Small intestine (tissue), 16 donors: ENCODE measurements at places on chromosomes 3 and 15.

DNA sequence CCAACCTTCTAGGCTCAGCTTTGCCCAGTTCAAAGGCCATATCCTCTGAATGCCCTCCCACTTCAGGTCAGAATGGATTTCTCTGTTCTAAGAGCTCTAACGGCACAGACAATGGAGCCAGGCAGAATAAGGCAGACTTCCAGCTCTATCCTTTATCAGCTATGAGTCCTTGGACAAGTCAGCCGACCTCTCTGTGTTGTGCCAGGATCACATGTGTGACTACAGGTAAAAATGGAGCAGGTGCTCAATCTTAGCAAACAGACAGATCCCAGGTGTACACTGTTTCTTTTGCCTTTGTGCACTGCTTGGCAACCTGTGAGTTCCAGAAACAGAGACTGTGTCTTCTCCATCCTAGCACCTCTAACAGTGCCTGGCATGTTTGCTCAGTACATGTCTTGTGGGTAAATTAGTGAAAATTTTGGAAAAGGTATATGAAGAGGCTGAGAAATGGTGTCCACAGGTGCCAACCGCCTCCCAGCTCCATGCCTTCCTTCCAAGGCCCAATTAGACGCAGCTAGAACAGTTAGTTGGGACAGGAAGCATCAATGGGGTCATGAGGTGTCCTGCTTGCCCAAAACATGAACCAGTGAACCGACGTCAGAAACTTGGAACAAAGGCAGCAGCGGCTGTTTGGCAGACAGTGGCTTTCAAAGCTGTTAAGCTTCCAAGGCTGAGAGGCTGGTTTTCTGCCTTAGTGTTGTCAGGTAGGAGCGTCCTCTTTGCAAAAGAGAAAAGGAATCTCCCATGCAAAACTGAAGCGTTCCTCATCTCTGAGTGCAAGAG lies 28.7 kb downstream of the TLE3 start:
- peak; percentile 79 for DNase-seq
- peaks cover 24% of the 10 kb centered on the region for H3K4me1 ChIP-seq
- H3K27me3 ChIP-seq: no peaks in the 10 kb centered on the region
- H3K4me3 ChIP-seq: no peak overlapping the region

- DNase-seq: peak; percentile 64
- H3K27ac ChIP-seq: no peak overlapping the region
- H3K4me3 ChIP-seq: no peak overlapping the region
- H3K27me3 ChIP-seq: no peaks in the 10 kb centered on the region
- H3K4me1 ChIP-seq: peaks cover 7% of the 10 kb centered on the region
- no peaks in the 10 kb centered on the region for H3K36me3 ChIP-seq
Observed at GRCh38 chr3:46416125-46416810, 9.2 kb downstream of the CCRL2 start.

DNA sequence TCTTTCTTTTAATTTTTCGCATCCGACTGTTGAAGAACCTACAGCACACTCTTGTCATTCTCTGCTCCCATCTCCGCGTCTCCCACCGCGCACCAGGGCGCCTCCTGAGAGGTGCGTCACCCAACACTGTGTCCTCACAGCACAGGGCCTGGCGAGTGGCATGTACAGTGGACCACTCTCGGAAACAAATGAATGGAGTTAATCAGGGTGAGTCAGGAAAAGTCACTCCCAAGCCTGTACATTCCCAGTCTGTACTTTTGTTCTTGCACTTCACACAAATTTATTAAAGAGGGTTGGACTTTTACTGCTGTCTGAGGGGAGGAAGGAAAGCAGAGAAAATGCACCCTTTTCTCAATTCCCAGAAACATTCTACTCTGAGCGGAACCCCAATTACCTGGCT lies 625 bp downstream of the COL6A6 start:
- H3K27me3 ChIP-seq: peaks cover 30% of the 10 kb centered on the region
- no peaks in the 10 kb centered on the region for H3K36me3 ChIP-seq
- no peak overlapping the region for H3K27ac ChIP-seq
- no peaks in the 10 kb centered on the region for H3K4me1 ChIP-seq

GRCh38 chr15:86001200-86001599 lies 78.5 kb upstream of the AGBL1 start:
- no peaks in the 10 kb centered on the region for H3K4me1 ChIP-seq
- H3K27ac ChIP-seq: no peak overlapping the region
- no peaks in the 10 kb centered on the region for H3K36me3 ChIP-seq
- H3K27me3 ChIP-seq: no peaks in the 10 kb centered on the region
- no peak overlapping the region for H3K4me3 ChIP-seq

GRCh38 chr3:42183991-42184632 lies 81.9 kb downstream of the CCK start:
- H3K4me1 ChIP-seq: peaks cover 3% of the 10 kb centered on the region
- H3K27ac ChIP-seq: no peak overlapping the region
- H3K27me3 ChIP-seq: no peaks in the 10 kb centered on the region
- peaks cover 3% of the 10 kb centered on the region for H3K36me3 ChIP-seq

DNA sequence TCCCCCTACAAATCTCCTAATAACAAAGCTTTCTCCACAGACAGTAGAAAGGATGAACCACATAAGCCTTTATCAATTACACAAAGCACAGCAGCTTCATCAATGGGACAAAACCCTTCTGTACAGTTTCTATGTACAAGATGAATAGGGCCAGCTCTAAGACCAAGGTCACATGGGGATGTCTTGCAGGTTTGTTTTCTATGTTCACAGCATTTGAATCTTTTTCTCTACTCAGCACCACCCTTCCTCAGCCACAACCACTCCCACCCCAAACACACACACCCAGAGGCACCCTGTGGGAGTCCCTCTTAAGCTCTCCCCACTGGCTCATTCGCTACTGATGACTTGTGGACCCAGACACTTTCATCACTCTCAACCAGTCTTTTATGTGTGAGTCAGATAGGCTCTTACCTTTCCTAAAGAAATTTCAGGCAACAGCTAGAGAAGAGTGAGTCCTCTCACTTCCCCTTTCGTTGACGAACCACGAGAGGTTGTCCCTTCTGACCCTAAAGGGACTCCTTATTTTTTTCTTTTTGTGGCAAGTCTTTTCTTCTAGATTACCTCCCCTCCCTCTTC lies 57.9 kb downstream of the ARHGAP31 start:
- no peaks in the 10 kb centered on the region for H3K27me3 ChIP-seq
- no peaks in the 10 kb centered on the region for H3K4me1 ChIP-seq
- no peak overlapping the region for H3K4me3 ChIP-seq
- H3K36me3 ChIP-seq: no peaks in the 10 kb centered on the region
- DNase-seq: no peak

GRCh38 chr15:74906067-74906449 lies 593 bp downstream of the FAM219B start:
- H3K4me3 ChIP-seq: peak overlapping the region; percentile 92
- no peaks in the 10 kb centered on the region for H3K27me3 ChIP-seq
- peaks cover 39% of the 10 kb centered on the region for H3K36me3 ChIP-seq
- DNase-seq: peak; percentile 44
- no peaks in the 10 kb centered on the region for H3K4me1 ChIP-seq
- peak overlapping the region; percentile 90 for H3K27ac ChIP-seq

DNA sequence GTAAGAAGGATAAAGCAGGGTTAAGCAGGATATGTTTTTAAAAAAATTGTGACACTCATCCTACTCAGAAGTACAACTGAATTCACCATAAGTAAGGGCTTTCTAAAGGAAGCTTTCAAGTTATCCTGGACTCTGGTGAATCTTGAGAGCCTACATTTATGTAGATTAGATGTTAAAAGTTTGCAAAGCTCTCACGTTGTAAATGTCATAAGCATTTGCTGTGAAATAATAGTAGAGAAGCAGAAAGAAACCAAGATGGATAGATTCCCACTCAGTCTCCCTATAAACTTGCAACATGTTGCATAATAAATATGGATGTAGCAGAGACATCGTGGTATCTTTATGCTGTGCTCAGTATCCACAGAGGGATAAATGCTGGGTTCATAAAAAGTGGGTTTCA lies 77.0 kb downstream of the LRRC3B start:
- no peak for DNase-seq
- H3K27me3 ChIP-seq: no peaks in the 10 kb centered on the region
- no peak overlapping the region for H3K27ac ChIP-seq
- H3K4me3 ChIP-seq: no peak overlapping the region
- no peaks in the 10 kb centered on the region for H3K36me3 ChIP-seq

DNA sequence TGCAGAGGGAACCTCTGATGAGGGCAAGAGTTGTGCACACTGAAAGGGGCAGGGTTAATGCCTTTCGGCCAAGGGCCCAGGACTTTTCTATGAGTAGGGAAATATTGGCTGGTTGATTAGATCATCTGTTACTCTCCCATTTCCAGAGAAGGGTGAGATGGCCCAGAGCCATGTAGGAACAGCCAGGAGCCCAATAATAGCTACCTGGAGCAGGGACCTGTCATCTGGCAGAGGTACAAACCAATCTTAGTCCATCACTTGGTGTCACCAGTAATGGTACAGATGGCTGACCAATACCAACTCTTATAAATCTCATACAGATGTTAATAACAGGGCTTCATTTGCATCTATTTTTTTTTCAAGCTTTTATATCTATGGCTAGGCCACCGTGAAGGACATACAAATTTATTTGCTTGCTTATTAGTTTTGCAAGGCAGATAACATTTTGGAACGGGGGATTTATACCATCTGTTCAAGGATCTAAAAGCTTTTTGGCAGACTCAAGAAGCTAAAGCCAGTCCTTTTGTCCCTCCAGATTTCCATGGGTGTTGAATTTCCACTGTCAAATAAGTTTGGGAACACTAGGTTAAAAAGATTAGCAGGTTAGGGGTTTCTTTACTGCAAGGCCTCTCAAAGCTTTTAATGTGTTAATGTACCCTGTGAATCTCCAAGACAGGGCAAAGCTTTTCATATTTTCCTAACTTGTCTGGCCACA lies 79.3 kb downstream of the TNIK start:
- H3K27ac ChIP-seq: no peak overlapping the region
- H3K4me1 ChIP-seq: peaks cover 3% of the 10 kb centered on the region
- H3K27me3 ChIP-seq: no peaks in the 10 kb centered on the region
- no peak overlapping the region for H3K4me3 ChIP-seq

DNA sequence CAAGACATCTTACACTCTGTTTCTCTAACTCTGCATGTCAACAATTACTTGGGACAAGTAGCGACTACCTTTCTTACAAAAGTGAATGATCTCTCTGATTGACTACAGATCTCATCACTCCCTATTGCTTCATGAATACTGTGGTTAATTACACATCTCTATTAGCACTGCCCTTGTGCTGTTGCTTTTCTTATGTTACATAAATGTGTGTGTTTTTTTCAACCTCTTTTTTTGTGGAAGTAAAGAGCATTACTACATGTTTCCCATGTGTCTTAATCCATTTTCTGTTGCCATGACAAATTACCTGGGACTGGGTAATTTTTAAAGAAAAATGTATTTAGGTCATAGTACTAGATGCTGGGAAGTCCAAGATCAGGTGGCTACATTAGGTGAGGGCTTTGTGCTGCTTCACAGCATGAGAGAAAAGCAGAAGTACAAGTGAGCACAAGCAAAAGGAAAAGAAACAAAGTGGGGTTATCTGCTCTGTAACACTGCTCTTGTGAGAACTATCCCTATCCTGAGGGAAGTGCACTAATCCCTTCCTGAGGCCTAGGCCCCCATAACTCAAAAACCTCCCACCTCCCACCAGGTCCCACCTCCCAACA lies 298.2 kb upstream of the SATB1 start:
- H3K27ac ChIP-seq: no peak overlapping the region
- no peaks in the 10 kb centered on the region for H3K27me3 ChIP-seq
- no peak overlapping the region for H3K4me3 ChIP-seq

DNA sequence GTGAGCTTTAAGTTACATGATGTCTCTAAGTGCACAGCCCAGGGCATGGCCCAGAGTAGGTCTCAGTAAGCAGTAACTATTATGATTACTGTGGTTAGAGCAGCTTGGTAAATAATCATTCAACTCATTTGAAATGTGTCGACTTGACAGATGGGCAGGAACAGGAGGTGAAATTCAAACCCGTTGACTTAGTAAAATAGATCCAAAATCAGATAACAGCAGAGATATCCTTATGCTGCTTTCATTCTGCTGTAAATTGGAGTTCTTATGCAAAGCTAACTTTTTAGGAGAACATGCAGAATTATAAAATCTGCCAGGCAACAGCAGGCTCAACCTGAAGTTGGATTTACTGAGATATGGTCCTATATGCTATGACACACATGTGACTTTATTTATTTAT lies 118.7 kb upstream of the KLHL25 start:
- H3K27ac ChIP-seq: no peak overlapping the region
- H3K4me3 ChIP-seq: no peak overlapping the region

- DNase-seq: no peak
- H3K27ac ChIP-seq: no peak within 1 kb of the TSS
- H3K4me1 ChIP-seq: no peaks in the 10 kb centered on the region
- H3K36me3 ChIP-seq: no peaks in the 10 kb centered on the region
Observed at GRCh38 chr15:82805994-82806406, at the start of gene FSD2. Gene FSD2 (minus strand): TSS chr15:82806069. CDS start chr15:82787390, 18,679 bp downstream.

DNA sequence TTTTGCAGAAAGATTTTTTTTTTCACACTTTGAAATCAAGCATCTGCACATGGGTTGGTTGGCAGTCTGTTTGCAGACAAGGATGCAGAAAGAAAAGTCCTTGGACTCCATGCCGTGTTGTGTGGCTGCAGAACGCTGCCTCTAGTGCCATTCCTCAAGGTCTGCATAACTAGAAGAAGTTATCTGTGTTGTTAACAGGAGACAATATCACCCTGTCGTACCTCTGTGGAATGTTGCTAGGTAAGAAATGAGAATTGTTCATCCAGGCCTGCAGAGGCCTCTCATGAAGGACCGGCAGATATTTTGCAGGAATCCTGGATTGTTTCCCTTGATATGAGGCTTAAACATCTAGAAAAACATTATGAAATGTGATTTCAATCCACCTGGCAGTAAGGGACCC lies 58.5 kb upstream of the PPARG start:
- no peak overlapping the region for H3K27ac ChIP-seq
- H3K27me3 ChIP-seq: no peaks in the 10 kb centered on the region
- H3K4me1 ChIP-seq: peaks cover 2% of the 10 kb centered on the region
- H3K4me3 ChIP-seq: no peak overlapping the region
- DNase-seq: no peak

DNA sequence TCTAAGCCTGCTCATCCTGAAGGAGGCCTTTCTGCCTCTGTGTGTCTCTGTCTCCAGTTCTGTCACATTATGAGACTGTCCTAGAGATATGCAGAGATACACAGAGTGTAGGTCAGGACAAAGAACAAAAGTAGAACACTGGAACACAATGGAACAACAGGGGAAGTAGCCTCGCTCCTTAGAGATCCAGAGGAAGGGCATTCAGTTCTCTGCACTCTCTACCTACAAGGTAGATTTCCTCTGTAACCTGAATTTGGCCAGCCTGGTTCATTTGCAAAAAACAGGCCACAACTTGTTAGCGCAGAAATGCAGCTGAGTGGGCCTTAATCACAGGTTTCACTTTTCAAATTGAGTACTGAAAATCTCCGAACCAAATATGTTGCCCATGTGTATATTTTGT lies 19.4 kb downstream of the NEK10 start:
- DNase-seq: no peak
- H3K27me3 ChIP-seq: no peaks in the 10 kb centered on the region
- no peaks in the 10 kb centered on the region for H3K4me1 ChIP-seq
- H3K36me3 ChIP-seq: no peaks in the 10 kb centered on the region
- H3K27ac ChIP-seq: no peak overlapping the region

- H3K27me3 ChIP-seq: no peaks in the 10 kb centered on the region
- no peaks in the 10 kb centered on the region for H3K4me1 ChIP-seq
- no peak overlapping the region for H3K27ac ChIP-seq
- DNase-seq: no peak
- no peaks in the 10 kb centered on the region for H3K36me3 ChIP-seq
- no peak overlapping the region for H3K4me3 ChIP-seq
Observed at GRCh38 chr3:52124126-52124525, 30.1 kb downstream of the POC1A start.

GRCh38 chr15:61835496-61836106 lies 224.6 kb downstream of the VPS13C start:
- no peaks in the 10 kb centered on the region for H3K36me3 ChIP-seq
- no peaks in the 10 kb centered on the region for H3K27me3 ChIP-seq
- H3K4me3 ChIP-seq: no peak overlapping the region
- no peaks in the 10 kb centered on the region for H3K4me1 ChIP-seq
- DNase-seq: peak; percentile 61
- H3K27ac ChIP-seq: no peak overlapping the region
